CD4-positive, alpha-beta T cell (primary cell): ENCODE measurements at places on chromosomes 2 and 18.

- DNase-seq, result no peak
These were observed 95.5 kb upstream of the ATP8B1 start for GRCh38 chr18:57898506-57899124.

DNA sequence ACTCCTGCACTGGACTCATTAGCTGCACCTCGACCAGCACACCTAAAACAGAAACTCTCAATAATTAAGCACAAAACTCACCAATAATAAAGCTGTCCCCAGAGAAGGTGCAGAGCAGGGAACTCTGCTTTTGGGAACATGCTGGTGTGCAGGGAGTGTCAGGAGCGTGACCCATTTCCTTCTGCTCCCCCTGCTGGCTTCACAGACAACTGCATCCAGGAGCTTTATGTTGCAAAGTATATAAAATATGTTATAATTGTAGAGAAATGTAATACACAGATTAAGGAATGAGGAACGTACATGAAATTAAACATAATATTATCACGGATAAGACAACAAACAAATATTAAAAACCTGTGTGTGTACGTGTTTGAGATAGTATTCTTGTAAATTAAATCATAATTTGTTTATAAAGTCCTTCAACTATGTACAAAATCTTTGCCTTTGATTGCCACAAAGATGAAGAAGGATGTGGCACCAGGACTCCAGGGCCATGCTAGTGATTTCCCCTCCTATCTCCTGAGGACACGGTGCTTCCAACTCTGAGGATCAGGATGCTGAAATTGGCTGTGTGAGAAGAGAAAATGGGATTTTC is 68.6 kb upstream of the MAL start:
- peak; percentile 20 for DNase-seq

- DNase-seq, result no peak
These were observed 34.4 kb upstream of the TRAPPC8 start for GRCh38 chr18:31977270-31977872.

GRCh38 chr18:62745089-62745751 is 29.9 kb downstream of the PHLPP1 start:
- DNase-seq, result no peak

- DNase-seq, result no peak
These were observed 130.2 kb upstream of the ID2 start for GRCh38 chr2:8551622-8552074.

DNA sequence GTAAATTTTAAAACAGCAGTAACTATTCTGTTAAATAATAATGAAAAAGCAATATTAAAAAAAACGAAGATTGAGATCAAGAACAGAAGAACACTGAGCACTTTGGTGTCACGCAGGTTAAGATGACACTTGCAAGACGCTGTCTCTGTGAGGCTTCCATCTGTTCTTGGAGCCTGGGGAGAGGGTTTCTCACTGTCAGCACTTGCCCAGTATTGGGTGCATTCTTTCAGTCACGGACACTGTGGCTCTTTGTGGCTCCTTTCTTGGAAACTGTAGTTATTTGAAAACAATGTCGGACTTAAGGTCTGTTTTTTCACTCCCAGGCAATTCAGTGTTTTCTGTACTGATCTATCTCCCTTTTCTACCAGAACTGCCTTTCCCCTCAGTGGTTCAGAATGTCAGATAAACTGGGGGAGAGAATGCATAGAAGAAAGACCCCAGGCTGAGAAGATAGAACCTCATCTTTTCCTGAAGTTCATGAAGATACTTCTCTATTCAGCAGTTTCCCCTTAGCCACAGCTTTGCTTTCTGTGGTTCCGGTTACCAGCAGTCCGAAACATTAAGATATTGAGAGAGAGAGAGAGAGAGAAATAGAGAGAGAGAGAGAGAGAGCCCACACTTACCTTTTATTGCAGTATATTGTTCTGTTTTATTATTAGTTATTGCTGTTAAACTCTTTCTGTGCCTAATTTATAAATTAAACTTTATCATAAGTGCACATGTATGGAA is 283.3 kb downstream of the DCDC2C start:
- no peak for DNase-seq

- no peak for DNase-seq
These were observed 91.6 kb downstream of the RHOB start for GRCh38 chr2:20538308-20539132.

GRCh38 chr2:134739879-134740301 is 21.1 kb upstream of the TMEM163 start:
- DNase-seq, result no peak

DNA sequence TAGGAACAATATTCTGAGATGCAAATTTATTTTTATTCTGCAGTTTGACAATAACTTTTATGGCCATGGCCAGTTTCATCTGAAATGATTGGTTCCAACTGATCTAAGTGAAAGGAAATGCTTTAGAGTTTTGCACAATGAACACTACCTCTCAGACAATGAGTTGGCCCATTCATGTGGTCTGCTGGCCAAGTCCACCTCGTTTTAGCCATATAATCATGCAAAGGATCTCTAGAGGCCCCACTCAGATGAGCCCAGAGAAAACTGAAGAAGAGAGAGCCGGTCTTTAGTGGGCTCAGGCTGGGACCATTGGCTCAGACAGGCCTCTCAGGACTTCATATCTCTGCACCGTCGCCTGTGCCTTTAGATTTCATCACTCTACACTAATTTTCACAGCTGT is 254.7 kb downstream of the MREG start:
- DNase-seq, result no peak

GRCh38 chr18:56139792-56140254 is 498.6 kb downstream of the TXNL1 start:
- no peak for DNase-seq

DNA sequence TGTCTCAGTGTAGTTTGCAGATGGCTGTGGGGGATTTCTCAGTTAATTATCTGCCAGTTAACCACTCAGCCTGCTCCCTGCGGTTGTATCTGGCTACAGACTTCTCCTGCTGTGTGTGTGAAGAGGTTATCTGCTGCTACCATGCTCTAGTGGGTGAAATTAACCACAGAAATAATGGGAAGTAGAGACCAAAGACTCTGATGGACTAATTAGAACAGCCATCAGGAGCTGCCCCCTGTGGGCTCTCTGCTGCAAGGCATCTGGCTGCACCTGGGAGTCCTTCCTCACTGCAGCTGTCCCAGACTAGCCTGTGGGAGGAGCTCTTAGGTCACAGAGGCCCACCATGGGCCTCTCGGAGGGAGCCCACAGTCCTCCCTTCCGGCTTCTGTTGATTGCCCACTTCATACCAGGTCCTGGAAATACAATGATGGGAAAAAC is 66.6 kb downstream of the CTIF start:
- no peak for DNase-seq

- DNase-seq, result no peak
These were observed 48.2 kb downstream of the TWIST2 start for GRCh38 chr2:238895891-238896600.
